ENCODE measurements at places on chromosomes 6 and 20.

DNA sequence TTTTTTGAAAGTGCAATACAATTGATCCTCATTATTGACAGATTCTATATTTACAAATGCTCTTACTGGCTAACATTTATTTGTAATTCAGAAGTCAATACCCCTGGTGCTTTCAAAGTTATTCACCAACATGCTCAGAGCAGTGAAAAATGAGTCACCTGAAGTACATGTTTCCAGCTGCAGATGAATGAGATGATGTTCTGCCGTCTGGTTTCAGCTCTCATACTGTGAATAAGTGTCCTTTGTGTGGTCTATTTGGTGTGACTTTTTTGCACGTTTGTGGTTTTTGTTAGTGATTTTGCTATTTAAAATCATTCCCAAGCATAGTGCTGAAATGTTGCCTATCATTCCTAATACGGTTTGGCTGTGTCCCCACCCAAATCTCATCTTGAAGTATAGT, 22.3 kb upstream of the EYA4 start:
- no peak for DNase-seq

DNA sequence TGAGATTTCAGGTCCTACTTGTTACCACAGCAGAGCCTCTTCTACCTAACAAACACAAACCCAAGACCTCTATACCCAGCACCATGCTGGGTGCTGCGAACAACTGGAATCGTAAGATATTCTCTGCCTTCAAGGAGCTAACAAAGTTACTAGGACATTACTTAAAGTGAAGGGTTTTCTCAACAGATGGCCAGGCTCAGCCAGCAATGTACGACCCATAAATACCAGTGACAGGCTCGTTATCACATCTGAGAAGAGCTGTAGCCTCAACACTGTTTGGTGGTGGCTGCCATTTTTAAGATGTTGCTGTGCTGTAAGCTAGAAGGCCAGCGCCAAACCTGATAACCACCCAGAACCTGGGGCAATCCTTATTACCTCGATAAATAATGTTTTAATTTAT, 406.5 kb downstream of the KIF16B start:
- DNase-seq, result no peak

GRCh38 chr20:41045671-41046070, 17.0 kb downstream of the TOP1 start:
- DNase-seq, result no peak

- no peak for DNase-seq
Observed at GRCh38 chr20:13858871-13859270, 74.0 kb downstream of the NDUFAF5 start.

DNA sequence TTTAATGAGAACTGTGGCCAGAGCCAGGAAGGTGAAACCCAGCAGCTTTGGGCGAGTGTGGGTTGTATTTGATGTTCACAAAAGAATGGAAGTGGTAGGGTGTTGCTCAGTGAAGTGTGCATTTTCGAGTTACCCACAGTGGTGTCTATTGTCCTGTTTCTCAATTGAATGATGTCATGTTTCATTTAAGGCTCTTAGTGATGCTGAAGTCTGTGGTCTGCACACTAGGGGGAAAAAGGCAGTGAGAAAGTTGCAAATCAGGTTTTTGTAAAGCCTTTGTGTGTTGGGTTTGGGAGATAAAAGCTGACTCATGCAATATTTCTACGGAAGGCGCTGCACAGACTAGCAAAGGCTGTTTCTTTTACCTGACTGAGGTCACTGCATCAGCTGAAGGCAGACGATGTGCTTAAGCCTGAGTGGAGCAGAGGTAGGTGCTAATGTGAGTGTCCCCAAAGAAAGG, 121.1 kb downstream of the PLEKHG1 start:
- DNase-seq, result no peak

DNA sequence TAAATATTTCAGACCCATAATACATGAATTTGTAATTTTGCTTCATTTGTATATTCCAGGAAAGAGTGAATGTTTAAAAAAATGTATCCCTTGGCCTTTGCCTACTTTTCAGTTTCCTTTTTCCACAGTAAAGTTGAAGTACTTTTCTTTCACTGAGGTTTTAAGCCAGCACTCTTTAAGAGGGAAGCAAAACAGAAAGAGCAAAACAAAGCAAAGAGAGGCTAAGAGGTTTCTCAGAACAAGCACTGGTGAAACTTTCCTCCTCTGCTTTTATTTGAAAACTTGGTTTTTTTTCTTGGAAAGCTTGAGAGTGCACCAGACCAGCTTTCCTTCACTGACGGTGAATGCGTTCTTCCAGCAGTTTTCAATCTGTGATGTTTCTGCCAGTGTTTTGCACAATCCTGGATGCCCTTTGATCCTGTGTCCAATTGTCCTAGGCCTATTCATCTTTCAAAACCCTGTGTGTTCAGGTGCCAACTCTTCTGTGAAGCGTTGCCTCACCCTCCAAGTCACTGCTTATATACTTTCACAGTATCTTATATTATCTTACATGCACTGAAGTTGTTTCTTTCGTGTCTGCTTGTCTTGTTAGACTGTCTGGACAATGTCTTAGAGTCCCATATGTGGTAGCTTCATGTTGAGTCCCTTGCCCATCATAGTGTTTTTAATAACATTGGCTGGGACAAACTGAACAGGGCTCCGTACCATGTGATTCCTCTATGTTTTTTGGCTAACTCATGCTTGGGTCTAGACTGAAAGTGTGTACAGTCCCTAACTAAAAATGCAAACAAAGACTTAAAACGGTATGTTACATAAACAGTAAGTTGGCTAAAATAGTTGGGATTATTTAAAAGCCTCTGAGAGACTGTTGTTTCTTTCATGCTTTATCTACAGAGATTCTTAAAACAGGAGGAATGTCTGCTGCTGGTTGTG, 1.9 kb downstream of the RNF217 start:
- no peak for DNase-seq

- DNase-seq, result no peak
Observed at GRCh38 chr6:47535316-47536225, 58.0 kb downstream of the CD2AP start.

DNA sequence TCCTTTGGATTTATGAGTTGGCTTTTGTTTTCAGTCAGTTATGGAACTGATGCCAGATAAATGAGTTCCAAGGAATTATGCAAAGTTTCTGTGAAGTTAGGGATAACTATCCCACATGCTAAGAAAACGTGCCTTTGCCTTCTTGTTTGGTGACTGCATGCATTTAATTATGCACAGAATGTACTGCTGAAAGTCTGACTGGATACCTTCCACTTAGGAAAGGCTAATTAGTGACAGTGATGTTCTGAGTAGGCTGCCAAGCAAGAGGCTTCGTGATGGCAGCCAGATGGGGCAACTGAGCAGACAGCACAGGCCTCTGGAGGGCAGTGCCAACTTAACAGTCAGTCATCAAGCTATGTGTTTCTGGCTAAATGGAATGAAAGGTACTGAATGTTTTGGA, 289.9 kb downstream of the CD109 start:
- DNase-seq, result no peak

DNA sequence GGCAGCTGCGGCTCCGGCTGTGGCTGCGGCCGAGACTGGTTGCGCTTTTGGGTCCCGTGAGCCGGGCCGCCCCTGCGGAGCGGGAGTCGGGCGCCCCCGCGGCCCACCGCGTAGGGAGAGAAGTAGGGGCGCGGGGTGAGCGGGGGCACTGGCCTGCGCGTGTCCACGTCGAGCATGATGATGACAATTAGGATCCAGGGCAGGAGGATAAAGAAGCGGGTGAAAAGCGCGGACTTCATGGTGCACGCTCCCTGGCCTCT, 739 bp downstream of the B3GAT2 start:
- no peak for DNase-seq

DNA sequence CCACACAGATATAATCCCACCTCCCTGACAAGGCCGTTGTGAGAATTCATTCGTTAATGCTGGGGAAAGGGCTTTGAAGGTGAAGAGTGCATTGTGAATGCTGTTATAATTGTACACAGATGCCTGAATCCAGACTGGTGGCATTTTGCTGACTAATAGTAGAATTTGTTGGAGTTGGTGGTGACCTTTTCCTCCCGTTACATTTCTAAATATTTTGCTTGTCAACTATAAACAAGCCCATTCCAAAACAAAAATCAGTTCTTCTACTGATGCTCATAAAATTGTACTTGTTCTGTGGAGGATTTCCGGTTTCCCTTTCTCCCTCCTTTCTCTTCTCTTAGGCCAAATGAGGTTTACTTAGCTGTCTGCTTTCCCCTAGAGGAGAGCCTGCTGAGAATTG, 253.1 kb upstream of the SUPT3H start:
- DNase-seq, result no peak

DNA sequence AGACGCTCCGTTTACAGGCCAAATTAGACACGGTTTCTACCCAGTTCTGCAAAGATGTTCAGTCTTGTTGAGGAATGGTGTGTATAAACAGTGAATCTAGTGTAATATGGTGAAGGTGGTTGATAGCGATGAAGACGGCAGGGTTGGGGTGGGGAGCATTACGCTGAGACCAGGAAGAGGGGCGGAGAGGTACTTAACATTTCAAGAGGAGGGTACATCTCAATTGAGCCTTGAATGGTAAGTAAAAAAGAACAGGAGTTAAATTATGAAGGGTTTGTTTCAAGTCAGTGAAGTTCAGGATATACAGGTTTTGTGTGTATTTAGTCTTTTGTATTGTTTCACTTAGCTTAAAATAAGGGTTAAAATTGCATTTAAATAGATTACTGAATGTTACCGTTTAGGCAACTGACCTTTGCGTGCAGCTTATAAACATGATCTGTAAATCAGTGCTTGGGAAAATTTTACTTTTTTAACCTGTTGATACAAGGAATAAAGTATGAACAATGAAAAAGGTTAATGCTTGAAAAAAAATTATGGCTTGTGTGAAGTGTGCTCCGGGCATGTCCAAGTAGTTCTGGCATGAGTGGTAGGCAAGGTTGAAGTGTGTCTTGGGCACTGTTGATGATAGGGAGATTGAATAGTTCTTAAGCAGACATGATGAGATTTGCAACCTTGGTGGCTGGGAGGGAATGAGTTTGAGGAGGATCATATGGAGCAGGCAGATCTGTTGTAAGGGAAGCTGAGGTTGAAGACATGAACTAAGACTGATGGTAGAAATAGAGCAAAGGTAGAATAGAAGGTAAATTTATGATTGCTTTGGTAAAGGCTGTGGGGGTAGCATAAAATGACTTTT, 842 bp downstream of the POLR1C start:
- DNase-seq, result peak; percentile 16

GRCh38 chr6:37679539-37680476, 17.9 kb downstream of the MDGA1 start:
- DNase-seq, result no peak

- DNase-seq, result no peak
Observed at GRCh38 chr6:49563006-49563886, 12.8 kb downstream of the C6orf141 start.

GRCh38 chr20:52624281-52624680, 347.9 kb upstream of the TSHZ2 start:
- DNase-seq, result no peak

- no peak for DNase-seq
Observed at GRCh38 chr6:34517966-34518365, 38.2 kb downstream of the SPDEF start.

- DNase-seq, result no peak
Observed at GRCh38 chr20:36784900-36785299, 11.3 kb upstream of the DSN1 start.

GRCh38 chr6:142297996-142298753, 3.6 kb upstream of the ADGRG6 start:
- DNase-seq, result no peak

DNA sequence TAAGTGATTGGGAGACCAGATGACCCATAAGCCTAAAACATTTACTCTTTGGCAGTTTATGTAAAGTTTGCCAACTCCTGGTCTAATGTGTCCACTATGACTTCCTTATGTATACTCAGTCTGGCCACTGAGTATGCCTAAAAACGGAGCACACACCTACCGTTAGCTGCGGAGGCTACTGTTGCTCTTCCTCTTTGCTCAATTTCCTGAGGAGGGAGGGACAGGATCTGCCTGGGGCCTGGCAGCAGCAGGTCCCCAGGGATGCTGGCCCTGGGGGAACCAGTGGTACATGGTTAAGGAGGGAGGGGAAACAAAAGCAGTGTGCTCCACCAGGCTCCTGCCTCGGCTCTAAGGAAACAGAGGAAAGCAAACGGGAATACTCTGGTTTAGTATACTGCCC, 113.5 kb downstream of the CDYL start:
- DNase-seq, result no peak

GRCh38 chr6:74578339-74578738, 627.5 kb downstream of the COL12A1 start:
- no peak for DNase-seq

DNA sequence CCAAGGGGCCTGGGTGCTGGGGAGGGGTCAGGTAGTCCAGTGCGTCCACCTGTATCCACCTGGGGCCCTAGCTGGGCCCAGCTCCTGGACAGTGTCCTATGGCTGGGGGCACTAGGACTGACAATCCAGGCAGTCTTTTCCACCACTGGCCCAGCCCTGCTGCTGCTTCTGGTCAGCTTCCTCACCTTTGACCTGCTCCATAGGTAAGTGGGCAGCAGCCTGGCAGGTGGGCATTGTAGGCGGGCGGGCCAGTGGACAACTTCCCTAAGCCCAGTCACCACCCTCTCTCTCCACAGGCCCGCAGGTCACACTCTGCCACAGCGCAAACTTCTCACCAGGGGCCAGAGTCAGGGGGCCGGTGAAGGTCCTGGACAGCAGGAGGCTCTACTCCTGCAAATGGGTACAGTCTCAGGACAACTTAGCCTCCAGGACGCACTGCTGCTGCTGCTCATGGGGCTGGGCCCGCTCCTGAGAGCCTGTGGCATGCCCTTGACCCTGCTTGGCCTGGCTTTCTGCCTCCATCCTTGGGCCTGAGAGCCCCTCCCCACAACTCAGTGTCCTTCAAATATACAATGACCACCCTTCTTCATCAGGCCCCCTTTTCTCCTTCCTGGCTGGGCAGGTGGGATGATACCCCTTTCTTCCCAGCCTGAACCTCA, 584 bp downstream of the C20orf141 start:
- DNase-seq, result no peak

DNA sequence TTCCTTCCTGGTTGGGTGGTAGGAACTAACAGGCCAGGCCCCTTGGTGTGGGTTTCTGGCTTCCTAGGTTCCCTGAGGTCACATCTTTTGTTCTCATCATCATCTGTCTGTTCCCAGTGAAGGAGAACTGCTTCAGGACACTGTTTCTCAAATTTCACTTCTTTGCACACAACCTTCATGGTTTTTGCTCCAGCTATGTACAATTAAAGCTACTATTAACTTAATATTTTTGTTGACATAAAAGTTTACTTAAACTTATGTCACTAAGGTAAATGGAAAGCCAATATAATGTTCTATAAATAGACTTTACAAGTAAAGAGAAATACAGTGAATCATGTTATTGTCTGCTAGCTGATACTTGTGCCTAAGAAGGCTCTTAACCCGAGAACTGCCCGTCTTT, 120.7 kb upstream of the KCNG1 start:
- no peak for DNase-seq

GRCh38 chr6:110881546-110882273, 7.1 kb downstream of the AMD1 start:
- no peak for DNase-seq

- no peak for DNase-seq
Observed at GRCh38 chr6:81309811-81310210, 442.7 kb downstream of the TENT5A start.

Data from activated T-cell treated with anti-CD3 and anti-CD28 coated beads for 24 hours (primary cell).